ENCODE measurements at places on chromosomes 12 and 14.

DNA sequence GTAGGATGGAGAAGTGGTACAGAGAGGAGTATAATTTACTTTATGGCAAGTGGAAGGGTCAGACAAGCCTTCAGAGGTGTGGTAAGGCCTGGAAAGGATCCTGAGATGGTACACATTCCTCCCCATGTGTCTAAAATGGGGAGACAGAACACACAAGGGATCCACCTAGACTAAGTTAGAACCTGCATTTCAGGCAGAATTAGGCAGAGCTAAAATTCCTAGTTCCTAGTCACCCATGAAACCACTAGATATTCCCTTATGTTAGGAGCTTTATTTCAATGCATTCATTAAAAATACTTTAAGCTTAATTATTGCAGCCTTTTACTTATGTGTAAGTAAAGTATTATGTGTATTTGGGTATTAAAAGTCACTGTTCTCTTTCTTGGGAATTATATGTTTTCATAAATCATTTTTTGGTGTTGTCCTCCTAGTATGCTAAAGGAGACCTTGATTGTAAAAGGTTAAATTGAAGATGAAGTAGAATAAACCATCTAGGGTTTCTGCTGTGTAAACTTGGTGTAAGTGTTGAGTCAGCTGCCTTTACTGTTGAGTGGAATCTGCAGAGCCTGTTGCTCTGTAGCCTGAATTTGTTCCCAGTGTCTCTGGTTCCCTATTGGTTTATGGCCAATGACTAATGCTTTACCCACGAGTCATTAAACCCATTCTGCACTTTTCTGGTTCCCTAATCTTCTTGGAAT is 423.2 kb downstream of the ATP23 start:
- DNase-seq: no peak

- no peak for DNase-seq
These were observed 7.8 kb downstream of the TRAF3 start for GRCh38 chr14:102784892-102785594.

DNA sequence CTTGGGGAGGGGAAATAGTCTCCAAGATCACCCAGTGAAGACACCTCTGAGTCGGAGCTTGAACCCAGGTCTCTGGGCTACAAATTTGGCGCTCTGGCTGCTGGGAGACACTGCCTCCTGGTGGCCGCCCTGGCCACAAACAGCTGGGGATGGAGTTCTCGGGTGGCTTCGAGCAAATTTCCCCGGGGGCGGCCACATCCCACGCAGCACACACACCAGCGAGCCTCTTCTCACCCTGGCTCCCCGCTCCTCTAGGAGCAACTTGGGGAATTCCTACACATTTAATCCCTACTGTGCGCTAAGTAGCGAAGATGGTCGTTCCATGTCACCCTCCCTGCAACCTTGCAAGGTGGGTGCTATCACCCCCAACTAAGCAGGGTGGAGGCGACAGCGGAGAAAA is 66.2 kb upstream of the BEGAIN start:
- no peak for DNase-seq

DNA sequence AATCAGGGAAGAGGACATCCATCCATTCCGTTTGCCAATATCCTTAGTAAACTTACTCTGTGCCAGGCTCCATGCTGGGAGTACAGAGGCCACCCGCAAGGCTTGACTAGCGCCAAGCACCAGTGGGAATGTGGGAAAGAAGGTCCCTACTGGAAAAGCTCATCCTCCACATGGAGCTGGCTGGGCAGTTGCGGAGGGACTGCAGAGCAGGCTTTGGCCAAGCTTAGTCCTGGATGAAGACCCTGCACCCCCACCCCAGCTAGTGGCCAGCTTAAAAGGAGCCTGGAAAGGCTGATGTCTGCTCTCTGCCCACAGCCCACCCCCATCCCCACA is 22.4 kb upstream of the EIF2B2 start:
- DNase-seq: no peak

GRCh38 chr12:15276088-15276698 is 46.1 kb upstream of the PTPRO start:
- DNase-seq: no peak

- DNase-seq: peak; percentile 33
These were observed 502 bp downstream of the KIF26A start for GRCh38 chr14:104138718-104139459.

DNA sequence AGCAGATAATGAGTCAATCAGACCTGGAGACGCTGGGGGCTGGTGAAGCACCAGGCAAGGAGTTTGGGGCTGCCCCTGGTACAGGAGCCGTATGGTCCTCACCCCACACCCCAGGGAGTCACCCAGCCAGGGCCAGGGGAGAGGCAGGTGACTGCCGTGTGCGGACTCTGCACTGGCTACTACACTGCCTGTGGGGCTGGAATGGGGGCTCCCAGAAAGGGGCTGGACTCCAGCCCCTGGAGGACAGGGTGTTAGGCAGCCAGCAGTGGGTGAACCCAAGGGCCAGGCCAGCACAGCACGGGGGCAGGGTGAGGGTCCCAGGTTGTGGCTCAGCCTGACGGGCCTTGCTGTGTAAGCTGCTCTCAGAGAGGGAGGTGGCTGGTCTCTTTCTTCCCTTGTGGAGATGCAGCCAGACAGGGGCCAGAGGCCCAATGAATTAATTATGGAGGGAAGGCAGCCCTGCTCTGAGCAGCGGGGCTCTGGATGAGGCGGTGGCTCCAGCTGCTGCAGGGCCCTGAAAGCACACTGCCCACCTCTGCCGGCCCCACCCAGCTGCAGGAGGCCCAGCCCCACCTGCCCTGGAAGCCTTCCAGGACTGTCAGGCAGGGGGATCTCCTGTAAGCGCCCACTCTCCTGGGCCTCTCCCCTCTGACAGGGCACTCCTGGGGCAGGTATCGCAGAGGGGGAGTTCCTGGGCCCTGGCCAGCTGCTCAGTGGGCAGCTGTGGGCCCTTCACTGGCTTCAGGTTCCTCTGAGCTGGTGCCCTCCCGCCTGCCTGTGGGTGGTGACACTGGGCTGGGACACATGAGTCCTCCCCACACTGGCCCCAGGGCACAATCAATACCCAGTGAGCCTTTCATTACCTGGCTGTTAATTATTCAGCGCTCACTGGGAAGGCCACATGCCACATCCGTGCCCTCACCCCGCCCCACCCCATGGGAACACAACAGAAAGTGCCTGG is 142.5 kb upstream of the C14orf180 start:
- DNase-seq: peak; percentile 21

GRCh38 chr12:26846416-26846815 is 13.4 kb upstream of the ITPR2 start:
- no peak for DNase-seq

- DNase-seq: no peak
These were observed 361.0 kb downstream of the DPF3 start for GRCh38 chr14:72532686-72533454.

- no peak for DNase-seq
These were observed 234.7 kb downstream of the ADGRD1 start for GRCh38 chr12:131188131-131189050.

GRCh38 chr14:20986811-20987210 is 3.0 kb upstream of the METTL17 start:
- DNase-seq: no peak

DNA sequence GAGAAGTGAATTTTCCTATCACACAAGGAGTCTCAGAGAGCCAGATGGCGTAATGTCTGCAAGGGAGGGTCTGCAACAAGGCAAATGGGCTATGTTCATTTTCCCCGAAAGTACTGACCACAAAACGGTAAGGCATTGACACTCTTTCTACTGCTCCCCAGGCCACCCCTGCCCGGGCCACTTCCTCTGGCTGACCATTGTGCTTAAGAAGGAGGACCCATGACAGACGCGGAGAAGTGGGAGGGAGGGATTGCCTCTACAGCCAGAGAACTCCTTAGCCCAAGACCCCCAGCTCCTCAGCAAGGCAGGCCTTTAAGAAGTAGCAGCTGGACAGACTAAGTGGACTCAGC is 1.2 kb downstream of the NCKAP5L start:
- DNase-seq: no peak

GRCh38 chr12:81300454-81300853 is 222.6 kb downstream of the ACSS3 start:
- DNase-seq: no peak

DNA sequence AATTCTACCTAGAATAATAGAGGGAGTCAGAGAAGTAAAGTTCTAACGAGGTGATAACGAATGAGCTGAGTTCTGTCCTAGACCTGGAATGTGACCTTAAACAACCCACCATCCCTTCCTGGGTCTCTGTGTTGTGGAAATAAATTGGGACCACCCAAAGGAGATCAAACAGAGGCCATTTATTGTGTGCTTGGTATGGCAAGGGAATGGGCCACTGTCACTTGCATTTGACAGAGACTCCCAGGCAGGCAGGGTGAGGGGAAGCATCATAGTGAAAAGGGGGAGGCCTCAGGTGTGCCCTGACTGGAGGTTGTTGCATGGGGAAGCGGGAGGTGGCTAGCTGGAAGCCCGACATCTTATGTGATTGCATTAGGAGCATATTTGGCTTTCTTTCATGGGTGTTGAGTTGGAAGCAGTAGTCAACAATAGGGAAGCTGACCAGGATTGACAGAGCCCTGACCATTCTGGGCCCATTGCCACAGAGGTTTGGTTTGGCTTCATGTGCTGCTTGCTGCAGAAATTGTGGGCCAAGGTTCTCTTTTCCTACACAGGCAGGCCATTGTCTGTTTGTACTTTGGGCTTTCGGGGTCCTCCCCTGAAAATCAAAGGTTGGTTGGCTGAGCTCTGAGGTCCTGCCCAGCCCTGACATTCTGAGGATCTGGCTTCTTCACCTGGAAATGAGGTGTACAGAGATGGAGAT is 17.6 kb upstream of the FAM181A start:
- DNase-seq: no peak

DNA sequence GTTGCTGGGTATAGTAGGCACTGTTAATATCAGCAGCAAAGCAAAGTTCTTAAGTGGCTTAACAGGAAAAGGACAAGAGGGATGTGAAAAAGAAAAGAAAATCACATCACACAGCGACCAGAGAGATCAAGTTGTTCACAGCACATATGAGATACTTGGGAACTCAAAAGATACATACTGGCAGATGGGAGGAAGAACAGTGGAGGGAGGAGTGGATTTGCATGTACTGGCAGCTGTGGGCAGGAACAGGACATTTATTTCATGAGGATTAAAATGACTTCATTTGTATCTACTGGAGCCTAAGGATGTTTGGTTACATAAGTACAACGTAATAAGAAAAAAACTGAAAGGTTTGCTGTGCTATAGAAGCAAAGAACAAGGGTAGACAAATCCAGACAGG is 136.5 kb upstream of the IFNG-AS1 start:
- DNase-seq: no peak

DNA sequence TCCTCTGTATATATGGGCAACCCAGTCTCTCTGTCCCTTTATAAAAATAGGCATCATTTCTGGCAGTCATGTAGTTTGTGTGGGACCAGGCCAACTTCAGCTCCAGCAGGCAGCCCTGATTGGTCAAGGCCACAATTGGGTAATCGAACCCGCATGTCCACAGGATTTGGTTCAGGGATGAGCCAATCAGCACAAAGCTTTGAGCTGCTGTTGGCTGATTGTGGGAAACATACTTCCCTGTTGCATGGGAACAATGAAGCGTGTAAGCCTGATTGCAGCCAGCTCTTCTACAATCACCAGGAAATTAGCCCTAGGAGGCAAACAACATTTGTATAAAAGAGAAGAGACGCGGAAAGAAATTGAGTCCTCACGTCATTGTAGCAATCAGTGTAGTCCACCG is 328.6 kb downstream of the PCNX1 start:
- DNase-seq: no peak

GRCh38 chr14:96574633-96575632 is 72.8 kb downstream of the PAPOLA start:
- no peak for DNase-seq

GRCh38 chr14:95164506-95164905 is 7.2 kb upstream of the DICER1 start:
- no peak for DNase-seq

DNA sequence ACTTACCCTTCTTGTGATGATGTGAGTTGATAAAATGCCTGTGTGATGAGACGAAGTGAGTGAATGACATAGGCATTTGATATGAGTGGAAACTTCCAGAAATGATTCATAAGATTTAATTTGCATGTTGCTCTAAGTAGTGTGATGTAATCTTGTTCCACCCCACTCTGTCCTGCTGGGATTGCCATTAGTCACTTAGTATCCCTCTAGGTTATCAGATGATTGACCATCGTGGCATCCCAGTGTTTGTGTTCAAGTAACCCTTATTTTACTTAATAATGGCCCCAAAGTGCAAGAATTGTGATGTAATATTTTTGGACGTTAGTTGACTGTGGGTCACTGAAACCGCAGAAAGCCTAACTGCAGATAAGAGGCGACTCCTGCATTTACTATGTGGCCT is 214.4 kb upstream of the DIO2 start:
- DNase-seq: no peak

DNA sequence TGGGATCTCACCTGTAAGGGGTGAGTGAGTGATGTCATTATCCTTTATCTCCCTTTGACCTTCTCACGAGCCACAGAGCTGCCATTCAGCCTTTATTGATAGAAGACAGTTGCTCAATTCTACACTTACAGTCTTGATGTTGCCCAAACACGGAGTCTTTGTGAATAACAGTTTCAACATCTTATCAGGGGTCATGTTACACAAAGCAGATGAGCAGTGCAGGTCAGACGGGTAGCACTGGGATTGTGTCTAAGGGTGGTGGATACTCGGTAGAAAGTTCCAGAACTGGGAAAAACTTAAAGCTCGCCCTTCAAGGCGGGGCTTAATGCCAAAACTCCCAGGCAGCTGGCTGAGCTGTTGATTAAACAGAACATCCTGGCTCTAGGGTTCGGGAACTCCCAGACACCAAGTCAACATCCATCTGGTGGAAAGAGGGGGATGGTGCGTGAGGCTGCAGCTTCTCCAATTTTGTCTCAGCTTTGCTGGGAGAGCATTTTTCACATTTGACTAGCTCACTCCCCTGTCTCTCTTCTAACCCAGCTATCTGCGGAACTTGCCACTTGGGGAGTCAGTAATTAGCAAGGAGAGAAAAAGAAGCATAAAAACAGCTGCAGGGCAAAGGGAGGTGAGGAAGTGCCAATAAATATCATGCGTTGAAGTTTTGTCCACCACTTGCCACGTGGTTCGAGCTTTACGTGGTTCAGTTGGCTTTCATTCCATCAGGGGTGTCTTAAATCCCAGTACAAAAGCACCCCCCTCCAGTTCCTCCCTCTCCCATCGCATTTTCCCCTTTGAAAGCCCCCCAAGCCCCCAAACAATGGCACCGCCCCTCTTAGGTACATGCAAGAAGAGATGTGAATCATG is 31.0 kb downstream of the FOXN4 start:
- DNase-seq: no peak

DNA sequence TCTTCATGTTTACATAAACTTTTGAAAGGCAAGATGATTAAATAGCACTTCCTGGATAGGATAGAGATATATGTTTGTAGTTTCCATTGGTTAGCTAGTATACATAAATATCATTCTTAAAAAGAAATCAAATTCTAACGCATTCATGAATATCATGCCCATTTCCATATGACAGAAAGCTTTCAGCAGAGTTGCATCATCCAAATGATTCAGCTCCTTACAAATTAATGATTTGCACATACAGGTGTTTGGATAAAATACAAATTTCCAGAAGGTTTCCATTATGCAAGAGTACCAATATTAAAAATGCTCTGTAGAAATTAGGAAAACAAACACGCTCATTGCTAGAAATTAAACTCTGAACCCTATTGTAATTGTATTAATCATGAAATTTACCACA is 264.4 kb downstream of the FOXG1 start:
- no peak for DNase-seq

Data from activated CD4-positive, CD25-positive, alpha-beta regulatory T cell treated with anti-CD3 and anti-CD28 coated beads, Interleukin-2, amount 50 U/mL, for 72 hours (primary cell).